Testis (tissue), 5 donors: ENCODE measurements at places on chromosomes 1 and 21.

- DNase-seq = no peak
These were observed 13.4 kb downstream of the COP1 start for GRCh38 chr1:176193663-176194062.

GRCh38 chr1:180255536-180256340 is 25.7 kb downstream of the LHX4 start:
- no peak for DNase-seq

DNA sequence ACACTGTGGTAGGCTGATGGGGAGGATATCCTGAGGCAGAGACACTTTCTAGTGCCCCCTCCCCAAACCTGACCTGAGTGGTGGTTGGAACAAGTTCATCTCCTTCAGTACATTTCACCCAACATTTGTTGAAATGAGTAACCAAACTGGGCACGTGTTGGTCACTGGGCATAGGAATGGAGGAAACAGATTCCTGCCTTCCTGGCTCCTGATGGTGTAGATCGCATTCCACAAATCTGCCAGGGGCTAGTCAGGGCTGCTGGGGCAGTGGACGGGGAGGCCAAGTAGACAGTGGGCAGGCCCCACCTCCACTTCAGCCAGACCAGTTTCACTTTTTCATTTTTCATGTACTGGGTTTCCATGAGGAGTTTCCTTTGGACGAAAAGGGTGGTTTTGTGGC is 16.5 kb upstream of the ALX3 start:
- no peak for DNase-seq

DNA sequence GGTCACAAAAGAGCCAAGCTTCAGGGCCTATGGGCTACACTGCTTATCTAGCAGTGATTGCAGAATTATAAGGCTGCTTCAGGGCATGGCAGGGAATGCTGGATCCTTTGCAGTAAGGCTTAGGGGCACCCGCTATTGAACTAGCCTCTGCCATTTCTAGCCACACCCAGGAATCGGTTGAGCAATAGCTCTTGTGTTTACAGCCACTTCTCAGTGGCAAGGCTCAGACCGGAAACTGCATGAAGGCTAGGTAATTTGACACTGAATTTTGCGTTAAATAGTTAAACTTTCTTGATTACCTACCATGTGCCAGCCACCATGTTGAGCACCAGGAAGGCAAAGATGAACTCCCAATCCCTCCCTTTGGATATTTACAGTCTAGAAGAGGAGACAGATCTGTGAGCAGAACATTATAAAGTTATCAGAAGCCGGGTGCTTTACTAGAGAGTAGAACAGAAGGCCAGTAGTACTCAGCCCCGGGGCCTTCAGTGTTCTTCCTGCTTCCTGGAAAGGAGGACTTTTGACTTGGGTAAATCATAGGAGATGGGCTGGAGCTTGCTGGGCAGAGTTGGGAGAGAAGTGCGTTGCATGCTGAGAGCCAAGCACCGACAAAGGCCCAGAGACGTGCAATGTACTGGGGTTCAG is 98.6 kb upstream of the LPGAT1 start:
- DNase-seq = no peak

DNA sequence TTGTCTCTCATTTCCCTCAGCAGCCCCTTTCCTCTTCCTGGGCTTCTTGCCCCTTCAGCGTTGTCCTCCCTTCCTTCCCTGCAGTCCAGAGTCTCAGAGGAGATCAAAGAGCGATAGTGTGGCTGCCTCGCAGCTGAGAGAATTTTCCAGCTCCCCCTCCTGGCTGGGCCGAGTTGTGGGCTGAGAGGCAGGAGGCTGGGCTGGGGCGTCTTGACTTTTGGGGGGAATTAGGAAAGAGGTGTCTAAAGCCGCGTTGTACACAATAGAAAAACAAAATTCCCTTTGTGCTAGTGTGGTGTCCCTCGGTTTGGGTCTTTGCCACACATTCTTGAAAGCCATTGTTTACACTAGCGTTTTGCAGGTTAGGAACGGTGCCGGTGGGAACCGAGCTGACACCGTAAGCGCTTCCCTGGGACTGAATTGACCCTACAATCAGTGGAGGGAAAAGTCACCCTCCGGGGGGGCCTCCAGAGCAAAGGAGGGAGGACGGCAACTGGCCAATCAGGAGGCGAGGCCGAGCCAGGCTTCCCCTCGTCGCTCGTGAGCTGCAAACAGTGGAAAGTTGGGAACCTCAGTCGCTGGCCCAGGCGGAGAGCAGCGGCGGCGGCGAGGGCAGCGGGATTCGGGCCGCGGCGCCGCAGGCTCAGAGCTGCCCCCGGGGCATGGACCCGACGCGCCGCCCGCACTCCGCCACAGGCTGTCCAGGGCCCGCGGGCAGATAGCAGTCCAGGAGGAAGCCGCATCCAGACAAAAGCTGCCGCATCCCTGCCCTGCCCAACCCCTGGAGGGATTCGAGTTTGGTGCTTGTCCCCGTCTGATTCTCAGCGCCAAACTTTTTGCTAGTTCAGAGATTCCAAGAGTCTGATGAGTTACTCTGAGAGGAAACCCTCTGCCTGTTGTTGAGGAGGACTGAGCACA is at the start of gene HMCN1:
TSS of gene HMCN1 (plus strand) at position 574 of the 918 bp plus-strand sequence. CDS start 389 bp downstream, outside the sequence.
- DNase-seq = peak; percentile 71

- no peak for DNase-seq
These were observed 56.8 kb downstream of the NFIA start for GRCh38 chr1:61138921-61139774.

- no peak for DNase-seq
These were observed 22.2 kb upstream of the ALG14 start for GRCh38 chr1:95094923-95095322.

- DNase-seq = no peak
These were observed 15.9 kb upstream of the SLC19A1 start for GRCh38 chr21:45558044-45558721.

GRCh38 chr21:33419538-33420123 is 16.4 kb downstream of the IFNGR2 start:
- no peak for DNase-seq

DNA sequence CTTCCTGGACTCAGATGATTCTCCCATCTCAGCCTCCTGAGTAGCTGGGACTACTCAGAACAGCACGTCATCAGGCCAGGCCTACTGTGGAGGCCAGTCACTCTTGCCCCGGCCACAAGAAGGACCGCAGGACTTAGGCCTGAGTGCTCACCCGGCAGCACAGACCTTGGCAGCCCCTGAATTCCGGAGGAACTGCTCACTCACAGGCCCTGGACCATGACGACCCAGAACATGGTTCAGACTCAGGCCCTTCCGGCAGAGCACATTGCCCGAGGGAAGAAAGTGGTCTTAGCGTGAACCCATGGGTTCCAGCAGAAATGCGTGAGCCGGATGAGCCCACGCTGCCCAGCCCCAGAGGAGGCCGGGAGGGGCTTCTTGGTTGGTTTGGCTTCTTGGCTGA is 177.3 kb upstream of the TMEM51 start:
- no peak for DNase-seq

GRCh38 chr1:48654606-48655210 is 122.0 kb downstream of the BEND5 start:
- DNase-seq = no peak

DNA sequence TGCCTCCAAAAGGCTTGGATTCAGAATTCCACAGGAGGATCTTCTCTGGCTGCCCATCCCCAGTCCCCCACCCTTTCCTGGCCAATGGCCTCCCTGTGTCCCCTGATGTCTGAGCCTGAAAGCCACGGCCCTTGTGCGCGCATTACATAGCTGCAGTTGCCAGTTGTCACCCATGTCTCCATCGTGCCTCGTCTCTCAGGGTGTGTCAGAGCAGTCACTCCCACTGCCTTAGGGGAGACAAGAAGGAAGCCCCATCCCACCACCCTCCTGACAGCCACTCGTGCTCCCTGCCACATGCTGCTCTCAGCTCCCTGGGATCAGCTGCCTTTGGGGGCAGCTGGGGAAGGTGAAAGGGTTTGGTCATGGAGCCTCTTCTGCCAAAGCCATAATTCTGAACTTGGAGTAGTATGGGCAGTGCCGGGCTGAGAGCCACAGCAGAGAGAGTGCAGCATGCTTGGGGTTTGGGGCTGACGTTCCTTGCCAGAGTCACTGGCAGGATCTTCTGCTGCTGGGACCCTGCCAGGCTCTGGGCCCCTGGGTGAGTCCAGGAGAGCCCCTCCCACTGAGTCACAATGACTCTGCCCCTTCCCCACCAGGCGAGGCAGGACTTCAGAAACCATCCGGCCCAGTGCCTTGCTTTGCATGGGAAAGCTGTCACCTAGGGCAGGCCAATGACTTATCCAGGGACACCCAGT is 285.9 kb upstream of the VAMP3 start:
- DNase-seq = no peak

DNA sequence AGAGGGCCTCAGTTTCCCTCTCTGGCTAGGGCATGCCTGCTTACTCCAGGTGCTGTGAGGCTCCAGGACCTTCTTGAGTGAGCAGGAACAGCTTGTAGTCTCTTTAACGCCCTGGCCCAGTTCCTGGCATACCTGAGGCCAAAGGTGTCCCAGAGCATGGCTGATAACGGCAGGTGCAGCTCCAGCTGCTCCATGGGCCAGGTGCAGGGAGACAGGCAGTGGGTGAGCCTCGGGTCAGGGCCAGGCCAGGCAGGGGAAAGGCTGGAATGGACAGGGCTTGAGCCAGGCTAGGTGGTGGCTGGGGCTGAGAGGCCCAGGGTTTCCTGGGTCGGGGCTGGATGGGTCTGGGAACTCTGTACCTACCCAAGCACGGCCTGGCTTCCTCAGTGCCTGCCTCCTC is 18.3 kb downstream of the EDN2 start:
- no peak for DNase-seq

GRCh38 chr1:67097305-67097704 is 37.5 kb downstream of the C1orf141 start:
- no peak for DNase-seq

GRCh38 chr21:34073749-34074282 is 438 bp downstream of the MRPS6 start:
- DNase-seq = peak; percentile 39

DNA sequence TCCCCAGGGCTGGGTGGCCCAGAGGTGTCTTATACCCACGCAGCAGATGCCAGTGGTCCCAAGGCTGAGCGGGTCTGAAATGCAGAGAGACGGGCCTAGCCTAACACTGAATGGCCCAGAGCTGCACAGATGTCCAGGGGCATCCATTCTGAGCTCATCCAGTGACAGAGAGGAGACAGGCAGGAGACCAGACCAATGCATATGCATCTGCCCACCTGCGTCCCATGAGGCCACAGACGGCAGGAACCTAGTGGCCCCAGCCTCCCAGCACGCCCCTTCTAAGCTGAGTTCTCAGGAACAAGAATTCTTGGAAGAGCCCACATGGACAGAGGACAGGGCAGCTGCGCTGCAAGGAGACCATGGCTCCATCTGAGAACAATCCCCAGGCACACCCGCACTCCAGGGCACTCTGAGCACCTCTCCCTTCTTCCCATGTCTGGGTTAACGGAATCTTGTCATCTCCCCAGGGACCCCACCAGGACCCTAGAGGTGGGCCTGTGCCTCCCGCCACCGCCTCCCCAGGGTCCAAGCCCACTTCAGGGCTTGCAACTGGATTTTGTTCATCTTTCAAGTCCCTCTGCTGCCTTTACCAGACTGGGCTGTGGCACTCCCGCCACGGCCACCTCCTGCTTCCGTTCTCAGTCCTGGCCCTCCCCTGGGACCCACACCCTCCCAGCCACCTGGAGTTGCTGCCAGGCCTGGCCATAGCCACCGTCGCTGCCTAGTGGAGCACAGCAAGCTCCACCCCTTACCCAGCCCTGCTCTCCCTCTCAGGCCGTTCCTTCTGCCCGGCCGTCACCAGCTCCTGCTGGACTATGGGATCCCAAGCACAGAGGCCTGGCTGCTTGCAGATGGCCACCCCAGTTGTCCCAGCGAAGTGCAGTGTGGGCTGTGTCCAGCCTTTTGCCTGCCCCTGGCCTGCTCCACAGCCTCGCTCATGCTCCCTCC is 3.3 kb downstream of the WNT3A start:
- no peak for DNase-seq

GRCh38 chr1:247118946-247119446 is 14.8 kb upstream of the ZNF669 start:
- no peak for DNase-seq

DNA sequence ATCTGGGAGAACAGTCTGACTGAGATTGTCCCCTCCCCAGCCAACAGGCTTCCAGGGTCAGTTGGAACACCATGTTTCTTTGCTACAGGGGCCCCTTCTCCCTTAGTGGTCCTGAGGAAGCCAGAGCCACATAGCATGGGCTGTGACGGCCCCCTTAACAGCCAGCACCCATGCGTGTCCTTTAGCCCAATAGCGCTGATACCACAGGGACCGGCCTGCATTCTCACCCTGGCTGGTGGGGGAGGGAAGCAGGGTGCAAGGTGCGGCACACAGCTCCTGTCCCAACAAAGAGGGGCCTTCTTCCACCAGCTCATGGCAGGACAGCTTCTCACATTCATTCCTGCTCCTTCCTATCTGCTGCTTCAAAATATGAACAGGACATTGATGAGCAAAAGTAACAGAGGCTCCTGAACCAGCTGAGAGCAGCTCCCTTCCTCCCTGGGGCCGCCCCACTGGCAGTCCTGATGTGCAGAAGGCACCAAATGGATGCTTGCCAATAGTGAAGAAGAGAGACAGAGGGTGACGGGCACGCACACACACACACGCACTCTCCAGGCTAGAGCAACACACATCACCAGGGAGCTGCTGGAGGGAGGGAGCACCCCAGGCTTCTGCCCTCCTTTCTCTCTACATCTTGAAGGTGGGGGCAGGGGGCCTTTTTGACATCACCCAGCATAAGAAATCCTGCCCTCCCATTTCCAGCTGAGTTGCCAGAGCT is 99.4 kb downstream of the CRYAA start:
- no peak for DNase-seq

- DNase-seq = no peak
These were observed 61.0 kb downstream of the MAST2 start for GRCh38 chr1:45864167-45865106.

DNA sequence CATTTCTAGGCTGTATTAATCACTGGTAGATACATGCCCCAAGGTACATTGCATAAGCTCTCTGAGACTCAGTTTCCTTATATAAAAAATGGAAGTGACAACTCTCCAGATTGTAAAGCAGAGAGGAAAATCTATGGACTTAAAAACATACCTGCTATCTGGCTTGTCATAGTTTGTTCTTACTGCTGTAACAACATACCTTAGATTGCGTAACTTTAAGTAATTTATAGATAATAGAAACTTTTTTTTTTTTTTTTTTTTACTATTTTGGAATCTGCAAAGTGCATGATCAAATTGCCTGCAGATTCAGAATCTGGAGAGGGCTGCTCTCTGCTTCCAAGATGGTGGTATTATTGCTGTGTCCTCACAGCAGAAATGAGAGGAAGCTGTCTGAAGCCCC is 827.7 kb upstream of the BRINP3 start:
- DNase-seq = no peak

- DNase-seq = no peak
These were observed 23.5 kb upstream of the PRELP start for GRCh38 chr1:203451836-203452784.

GRCh38 chr21:38958940-38959691 is 153.4 kb downstream of the ETS2 start:
- peak; percentile 32 for DNase-seq

DNA sequence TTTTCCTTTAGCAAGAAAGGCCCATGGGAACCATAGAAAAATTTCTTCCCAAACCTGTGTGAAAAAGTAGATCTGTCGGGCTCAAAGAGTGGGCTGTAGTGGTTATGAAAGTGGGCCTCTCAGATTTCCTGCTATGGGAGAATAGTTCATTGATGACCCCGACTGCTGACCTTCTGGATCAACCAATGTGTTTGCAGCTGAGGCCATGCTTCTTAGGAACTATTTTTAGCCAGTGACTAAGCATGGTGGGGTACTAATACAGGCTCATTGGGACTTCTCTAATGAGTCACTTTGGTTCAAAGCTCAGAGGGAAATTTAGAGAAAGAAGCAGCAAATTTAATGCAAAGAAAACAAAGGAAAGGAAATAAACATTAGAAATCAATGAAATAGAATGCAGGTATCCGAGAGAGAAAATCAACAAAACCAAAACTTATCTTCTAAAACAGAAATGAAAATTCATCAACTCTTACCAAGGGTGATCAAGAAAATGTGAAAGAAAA is 12.6 kb upstream of the PSMA5 start:
- DNase-seq = no peak
